ENCODE measurements at places on chromosomes 12 and 14.

DNA sequence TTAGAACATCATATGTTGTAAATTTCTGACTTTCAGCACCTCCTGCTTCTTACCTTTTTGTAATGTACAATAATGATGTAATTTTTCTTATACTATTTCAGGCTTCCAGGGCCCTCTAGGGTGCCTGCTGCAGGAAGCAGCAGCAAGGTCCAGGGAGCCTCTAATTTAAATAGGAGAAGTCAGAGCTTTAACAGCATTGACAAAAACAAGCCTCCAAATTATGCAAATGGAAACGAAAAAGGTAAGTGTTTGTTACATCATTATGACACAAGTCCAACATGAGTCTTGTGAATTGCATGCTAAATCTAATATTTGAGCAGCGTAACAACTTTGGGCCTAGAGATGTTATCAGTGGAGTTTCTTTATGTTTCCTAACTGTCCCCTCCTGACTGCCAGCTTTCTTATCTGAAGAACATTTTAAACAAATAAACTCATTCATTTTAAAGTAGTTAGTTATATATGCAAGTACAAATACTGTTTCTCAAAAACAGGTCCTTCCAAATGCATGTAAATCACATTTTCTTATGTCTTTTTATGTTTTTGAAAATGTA is 167.6 kb downstream of the NAV3 start:
- DNase-seq: no peak

DNA sequence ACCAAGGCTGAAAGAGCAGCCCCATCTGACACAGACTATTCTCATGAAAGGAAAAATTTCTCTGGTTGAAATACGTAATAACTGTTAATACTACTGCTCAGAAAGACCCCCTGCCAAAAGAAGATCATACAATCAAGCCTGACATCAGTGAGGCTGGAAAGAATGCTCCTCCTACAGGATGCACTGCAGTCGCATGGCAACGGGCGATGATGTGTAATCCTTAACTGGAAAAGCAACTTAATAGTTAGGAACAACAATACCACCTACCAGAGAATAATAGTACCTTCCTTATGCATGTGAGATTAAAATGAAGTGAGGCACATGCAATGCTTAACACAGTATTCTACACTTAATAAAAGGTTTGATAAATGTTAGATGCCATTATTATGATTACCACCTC is 1.2 kb upstream of the GOLGA5 start:
- DNase-seq: no peak

DNA sequence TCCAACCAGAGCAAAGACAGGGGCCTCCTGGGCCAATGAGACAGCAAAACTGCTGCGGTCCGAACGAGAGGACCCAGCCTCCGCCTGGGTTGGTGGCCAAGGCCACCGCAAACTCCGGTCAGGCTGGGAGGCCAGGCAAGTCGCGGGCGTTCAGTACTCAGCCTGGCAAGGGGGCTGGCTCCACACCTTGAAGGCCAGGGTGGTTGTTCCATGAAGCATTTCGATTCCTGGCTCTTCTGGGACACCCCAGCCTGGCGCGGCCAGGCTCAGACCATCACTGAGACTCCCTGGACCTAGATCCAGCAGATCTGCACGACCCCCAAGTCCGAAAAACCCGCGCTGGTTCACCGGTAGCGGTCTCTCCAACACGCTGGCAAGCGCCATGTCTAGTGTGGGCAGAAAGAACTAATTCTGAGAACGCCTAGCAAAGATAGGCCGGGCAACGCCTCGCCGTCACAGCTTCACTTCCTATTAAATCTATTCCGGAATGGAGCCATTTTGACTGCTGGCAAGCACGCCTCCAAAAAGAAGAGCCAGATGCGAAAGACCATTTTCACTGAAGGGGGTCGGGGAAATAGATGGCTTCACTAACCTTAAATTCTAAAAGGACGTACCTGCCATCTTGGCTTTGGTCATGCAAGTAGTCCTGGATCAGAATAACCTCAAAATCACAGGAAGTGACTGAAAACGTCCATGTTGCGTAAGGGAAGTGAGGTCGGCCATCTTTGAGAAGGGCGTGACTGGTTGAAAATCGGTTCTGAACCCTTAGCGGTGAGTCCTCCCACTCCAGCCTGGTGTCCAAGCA is at the start of gene PSMB5:
TSS of gene PSMB5 (minus strand) at position 403 of the 805 bp plus-strand sequence. CDS start at position 384, 19 bp downstream.
- DNase-seq: peak; percentile 79

GRCh38 chr12:122458105-122459035 is 35.9 kb upstream of the CLIP1 start:
- DNase-seq: no peak

GRCh38 chr12:120376009-120376408 is 7.0 kb upstream of the MSI1 start:
- no peak for DNase-seq

DNA sequence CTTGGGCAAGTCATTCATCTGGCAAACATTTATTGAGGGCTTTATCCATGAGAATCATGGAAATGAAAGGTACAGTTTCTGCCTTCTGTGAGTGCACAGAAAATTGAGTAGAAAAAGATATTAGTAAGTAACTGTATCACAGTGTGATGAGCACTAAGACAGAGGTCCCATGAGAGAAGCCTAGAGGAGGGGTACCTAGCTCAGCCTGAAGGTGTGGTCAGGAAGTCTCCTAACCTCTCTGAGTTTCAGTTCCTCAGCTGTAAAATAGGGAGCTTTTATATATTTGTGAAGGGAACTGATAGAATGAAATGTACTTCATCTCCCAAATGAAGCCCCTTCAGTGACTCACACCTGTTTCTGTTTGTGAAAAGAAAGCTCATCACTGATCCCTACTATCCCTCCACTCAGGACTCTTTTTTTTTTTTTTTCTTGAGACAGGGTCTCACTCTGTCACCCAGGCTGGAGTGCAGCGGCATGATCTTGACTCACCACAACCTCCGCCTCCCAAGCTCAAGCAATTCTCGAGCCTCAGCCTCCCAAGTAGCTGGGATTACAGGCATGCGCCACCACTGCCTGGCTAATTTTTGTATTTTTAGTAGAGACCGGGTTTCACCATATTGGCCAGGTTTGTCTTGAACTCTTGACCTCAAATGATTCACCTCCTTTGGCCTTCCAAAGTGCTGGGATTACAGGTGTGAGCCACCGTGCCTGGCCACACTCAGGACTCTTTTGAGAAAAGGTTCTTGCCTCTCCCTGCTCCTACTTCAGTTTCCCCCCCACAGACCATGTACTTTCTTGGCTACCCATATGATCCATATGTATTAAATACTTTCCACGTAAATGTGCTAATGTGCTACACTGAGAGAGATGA is 93.7 kb upstream of the FUT8 start:
- no peak for DNase-seq

DNA sequence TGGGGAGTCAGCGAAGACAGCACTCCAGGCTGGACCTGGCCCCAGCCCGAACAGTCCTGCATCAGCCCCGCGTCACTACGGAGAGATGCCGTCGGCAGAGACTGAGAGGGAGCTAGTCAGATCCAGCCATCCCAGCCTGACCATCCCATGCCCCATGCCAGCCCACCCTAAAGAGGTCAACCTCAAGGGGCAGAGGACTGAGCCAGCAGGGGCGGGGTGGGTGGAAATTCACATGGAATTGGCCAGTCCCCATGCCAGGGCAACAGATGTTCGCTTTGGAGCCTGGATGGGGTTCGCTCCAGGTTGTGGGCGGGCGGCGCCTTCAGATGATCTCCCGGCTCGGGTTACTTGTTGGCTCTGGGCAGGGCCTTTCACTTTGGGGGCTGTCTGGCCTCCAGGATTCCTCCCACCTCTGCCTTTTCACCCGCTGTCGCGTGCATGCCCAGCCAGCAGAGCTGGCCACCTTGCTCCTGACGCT is 154.3 kb downstream of the TSPAN9 start:
- DNase-seq: no peak

- no peak for DNase-seq
Measured at GRCh38 chr12:53791735-53792326, 40.1 kb upstream of the CISTR start.

- no peak for DNase-seq
Measured at GRCh38 chr14:102057480-102058114, 29.2 kb downstream of the HSP90AA1 start.
